ENCODE measurements at places on chromosomes 5 and 9. TPM values are rescaled to one million over a fixed set of nuclear protein-coding genes. Genes with fewer than 3 reads are reported as not detected.
A peak's percentile ranks its signal among the peaks of the same experiment; 100 is the strongest.

- no peak overlapping the region for H3K27ac ChIP-seq
- H3K27me3 ChIP-seq = no peaks in the 10 kb centered on the region
- no peaks in the 10 kb centered on the region for H3K4me1 ChIP-seq
- DNase-seq = no peak
- H3K4me3 ChIP-seq = no peak overlapping the region
- H3K36me3 ChIP-seq = no peaks in the 10 kb centered on the region
Measured at GRCh38 chr9:37174247-37174646, 53.9 kb downstream of the ZCCHC7 start.

DNA sequence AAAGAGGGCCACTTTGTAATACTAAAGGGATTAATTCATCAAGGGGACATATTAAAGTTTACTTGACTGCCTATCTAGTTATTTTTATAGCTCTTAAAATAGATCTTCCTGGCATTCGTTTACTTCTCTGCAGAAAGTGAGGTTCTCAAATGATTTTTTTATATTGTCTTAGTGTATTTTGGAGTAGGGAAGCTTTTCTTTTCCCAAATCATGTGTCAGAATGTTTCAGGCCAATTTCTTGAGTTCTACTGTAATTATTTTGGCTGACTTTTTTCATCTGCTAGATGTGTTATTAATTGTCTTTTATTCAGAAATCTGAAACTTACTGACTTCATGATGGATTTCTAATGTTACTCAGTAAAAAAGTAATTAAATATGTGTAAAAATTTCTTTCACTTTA is 60.2 kb upstream of the FBXL7 start:
- no peak overlapping the region for H3K27ac ChIP-seq
- no peaks in the 10 kb centered on the region for H3K4me1 ChIP-seq
- no peaks in the 10 kb centered on the region for H3K36me3 ChIP-seq
- no peaks in the 10 kb centered on the region for H3K27me3 ChIP-seq

DNA sequence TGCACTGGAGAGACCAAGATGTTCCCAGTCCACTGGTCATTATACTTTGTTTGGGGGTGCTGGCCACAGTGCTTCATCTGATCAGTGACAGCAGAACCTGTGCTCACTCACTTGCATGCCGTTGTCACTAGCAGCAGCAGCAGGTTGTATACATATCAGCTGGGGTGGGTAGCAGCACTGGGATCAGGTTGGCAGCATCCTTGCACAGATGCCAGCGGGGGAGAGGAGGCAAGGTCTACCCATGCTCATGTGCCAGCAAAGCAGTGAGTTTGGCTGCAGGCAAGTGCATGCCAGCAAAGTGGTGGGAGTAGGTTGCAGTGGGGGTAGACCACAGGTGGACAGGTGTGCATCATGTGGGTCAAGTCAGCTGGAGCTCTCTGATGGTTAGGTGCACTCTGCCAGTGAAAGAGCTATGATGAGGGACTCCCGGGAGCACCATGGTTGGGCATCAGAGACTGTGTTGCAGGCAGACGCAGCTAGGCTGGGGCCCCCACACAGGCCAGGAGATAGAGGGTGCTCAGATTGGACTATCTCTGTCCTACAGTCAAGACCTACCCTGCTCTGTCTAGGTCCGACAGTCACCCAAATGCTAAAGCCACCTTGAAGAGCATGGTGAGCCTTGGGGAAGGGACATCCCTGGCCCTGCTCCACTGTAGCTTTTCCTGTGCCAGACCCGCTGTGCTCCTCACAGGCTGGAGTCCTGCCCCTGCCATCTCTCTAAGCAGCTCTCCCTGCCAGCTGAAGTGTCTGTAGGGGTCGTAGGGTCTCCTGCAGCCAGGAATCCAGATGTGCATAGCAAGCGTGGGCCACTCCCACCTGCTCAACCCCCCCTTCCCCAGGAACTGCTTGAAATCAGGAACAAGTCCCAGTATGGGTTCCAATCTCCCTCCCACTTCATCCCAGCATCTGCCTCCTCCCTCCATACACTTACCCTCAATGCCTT is 119.8 kb downstream of the RNF180 start:
- H3K36me3 ChIP-seq = no peaks in the 10 kb centered on the region
- DNase-seq = no peak
- H3K4me3 ChIP-seq = no peak overlapping the region
- H3K27me3 ChIP-seq = no peaks in the 10 kb centered on the region
- H3K27ac ChIP-seq = no peak overlapping the region

KDM3B gene
- total RNA-seq = 77.9 TPM

DNA sequence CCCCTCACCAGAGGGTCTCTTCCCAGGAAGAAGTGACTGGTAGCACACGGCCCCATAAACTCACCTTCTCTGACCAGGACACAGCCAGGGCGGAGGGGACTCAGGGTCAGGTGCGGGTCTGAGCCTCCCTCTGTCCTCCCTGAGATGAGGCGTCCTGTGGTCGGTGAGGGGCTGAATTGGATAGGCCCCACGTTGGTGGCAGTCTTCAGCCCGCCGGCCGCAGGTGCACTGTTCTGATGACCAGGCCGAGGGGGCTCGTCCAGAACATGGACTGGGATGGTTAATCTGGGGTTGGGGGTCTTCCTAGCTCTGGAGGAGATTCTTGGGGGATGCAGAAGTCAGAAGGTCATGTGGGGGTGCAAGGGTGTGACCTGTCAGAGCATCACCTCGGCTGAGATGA is 102.2 kb upstream of the PPP1R26 start:
- H3K4me3 ChIP-seq = no peak overlapping the region
- H3K27ac ChIP-seq = no peak overlapping the region
- H3K4me1 ChIP-seq = no peaks in the 10 kb centered on the region
- no peak for DNase-seq
- H3K36me3 ChIP-seq = no peaks in the 10 kb centered on the region

DNA sequence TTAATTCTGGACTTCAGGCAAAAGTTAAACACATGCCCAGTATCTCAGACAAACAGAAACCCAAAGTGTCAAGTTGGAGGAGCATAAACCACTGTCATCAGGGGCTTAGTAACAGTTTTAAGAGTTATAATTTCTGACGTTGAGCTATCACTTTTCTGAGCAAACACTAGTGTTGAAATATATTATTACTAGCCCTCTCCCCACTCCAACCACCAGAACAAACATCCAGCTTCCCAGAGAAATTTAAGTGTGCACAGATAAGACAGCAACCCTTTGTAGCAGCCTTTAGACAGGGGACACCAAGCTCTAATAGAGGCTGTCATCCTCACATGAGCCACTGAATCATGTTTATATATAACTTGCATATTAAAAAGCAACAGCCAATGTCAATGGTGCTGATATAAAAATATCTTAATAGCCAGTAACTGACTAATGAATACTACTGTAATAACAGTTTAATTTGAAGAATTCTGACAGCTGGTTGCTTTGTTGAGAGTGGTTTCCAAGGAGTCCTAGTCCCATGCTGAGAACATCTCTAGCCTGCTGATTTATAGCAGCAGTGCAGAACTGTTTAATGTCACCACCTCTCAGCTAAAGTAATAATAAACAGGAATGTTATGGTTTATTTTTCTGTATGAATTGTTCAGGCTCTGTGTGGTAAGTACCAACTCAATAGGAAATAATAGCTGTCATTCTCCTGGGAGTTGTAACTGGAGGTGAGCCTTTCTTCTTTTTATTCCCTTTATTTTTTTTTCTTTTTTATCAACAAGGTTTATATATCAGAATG is 528.7 kb upstream of the ZNF608 start:
- H3K27me3 ChIP-seq = no peaks in the 10 kb centered on the region
- DNase-seq = no peak
- no peaks in the 10 kb centered on the region for H3K36me3 ChIP-seq
- no peak overlapping the region for H3K4me3 ChIP-seq
- peaks cover 14% of the 10 kb centered on the region for H3K4me1 ChIP-seq

DNA sequence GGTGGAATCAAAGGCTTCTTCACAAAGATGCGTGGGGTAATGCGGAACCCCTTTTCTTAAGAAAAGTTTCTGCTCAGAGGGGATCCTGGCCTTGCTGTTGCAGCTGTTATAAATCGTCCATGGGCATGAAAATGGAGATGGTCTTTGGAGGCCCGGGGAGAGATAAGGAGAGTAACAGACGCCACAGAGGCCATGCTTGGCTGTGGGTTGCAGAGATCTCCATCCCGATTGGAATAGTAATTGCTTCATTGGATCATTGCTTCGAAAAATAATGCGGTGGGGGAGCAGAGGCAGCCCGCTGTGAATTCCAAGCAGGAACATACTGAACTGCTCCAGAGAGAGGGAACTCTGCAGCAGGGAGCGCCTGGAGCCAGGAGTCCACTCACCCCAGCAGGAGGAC is 55.5 kb downstream of the C5orf15 start:
- H3K4me3 ChIP-seq = no peak overlapping the region
- H3K27ac ChIP-seq = no peak overlapping the region
- H3K27me3 ChIP-seq = no peaks in the 10 kb centered on the region

DNA sequence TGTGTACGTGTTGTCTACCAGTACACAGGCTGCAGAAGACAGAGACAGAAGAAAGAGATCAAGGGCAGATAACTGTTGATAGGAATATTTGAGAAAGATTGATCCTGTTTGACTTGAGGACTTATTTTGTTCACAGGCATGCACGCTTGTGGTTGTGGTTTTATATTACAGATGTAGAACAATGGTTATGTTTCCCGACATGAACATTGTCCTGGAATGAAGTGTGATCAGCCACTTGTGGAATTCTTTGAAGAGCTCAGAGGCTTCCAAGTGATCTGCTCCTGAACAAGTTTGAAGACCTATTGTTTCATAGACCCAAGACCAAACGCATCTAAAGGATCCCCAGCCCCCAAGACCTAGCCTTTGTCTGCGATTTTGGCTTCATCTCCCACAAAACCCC is 13.7 kb downstream of the TEX53 start:
- no peak overlapping the region for H3K27ac ChIP-seq
- no peaks in the 10 kb centered on the region for H3K36me3 ChIP-seq
- no peak for DNase-seq
- no peak overlapping the region for H3K4me3 ChIP-seq

- H3K4me3 ChIP-seq = no peak overlapping the region
- no peaks in the 10 kb centered on the region for H3K36me3 ChIP-seq
- H3K4me1 ChIP-seq = peaks cover 53% of the 10 kb centered on the region
- H3K27me3 ChIP-seq = no peaks in the 10 kb centered on the region
- DNase-seq = no peak
- H3K27ac ChIP-seq = no peak overlapping the region
Measured at GRCh38 chr5:57335092-57335660, 147.4 kb downstream of the ACTBL2 start.

GRCh38 chr5:7010591-7010990 is 297.4 kb downstream of the TENT4A start:
- no peak for DNase-seq
- H3K4me3 ChIP-seq = no peak overlapping the region
- H3K27ac ChIP-seq = no peak overlapping the region
- no peaks in the 10 kb centered on the region for H3K27me3 ChIP-seq

GRCh38 chr5:6705088-6705487 is 8.1 kb upstream of the TENT4A start:
- no peak overlapping the region for H3K27ac ChIP-seq
- no peaks in the 10 kb centered on the region for H3K27me3 ChIP-seq
- H3K4me1 ChIP-seq = no peaks in the 10 kb centered on the region
- DNase-seq = no peak
- no peak overlapping the region for H3K4me3 ChIP-seq

DNA sequence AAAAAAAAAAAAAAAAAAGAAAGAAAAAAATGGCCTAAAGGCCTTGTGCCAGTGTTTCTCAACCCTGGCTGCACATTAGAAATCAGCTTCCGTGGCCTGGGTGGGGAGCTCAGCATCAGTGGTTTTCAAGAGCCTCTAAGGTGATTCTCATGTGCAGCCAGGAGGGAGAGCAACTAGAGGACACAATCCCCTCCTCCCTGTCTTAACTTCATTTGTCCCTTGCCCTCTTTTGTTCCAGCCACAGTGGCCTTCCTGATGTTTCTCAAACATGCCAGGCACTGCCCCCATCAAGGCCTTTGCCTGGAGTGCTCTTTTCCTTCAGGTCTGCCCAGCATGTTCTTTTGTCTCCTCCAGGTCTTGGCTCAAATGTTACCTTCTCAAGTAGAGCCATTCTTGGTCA is 42.4 kb downstream of the HOMER1 start:
- no peaks in the 10 kb centered on the region for H3K27me3 ChIP-seq
- H3K27ac ChIP-seq = no peak overlapping the region
- no peaks in the 10 kb centered on the region for H3K36me3 ChIP-seq
- DNase-seq = no peak

GABRA1 gene
- not detected for total RNA-seq

GRCh38 chr5:67045816-67046740 is 150.5 kb downstream of the CD180 start:
- no peaks in the 10 kb centered on the region for H3K36me3 ChIP-seq
- H3K27me3 ChIP-seq = no peaks in the 10 kb centered on the region
- peak overlapping the region; percentile 61 for H3K27ac ChIP-seq

GARIN3 gene
- not detected for total RNA-seq

DNA sequence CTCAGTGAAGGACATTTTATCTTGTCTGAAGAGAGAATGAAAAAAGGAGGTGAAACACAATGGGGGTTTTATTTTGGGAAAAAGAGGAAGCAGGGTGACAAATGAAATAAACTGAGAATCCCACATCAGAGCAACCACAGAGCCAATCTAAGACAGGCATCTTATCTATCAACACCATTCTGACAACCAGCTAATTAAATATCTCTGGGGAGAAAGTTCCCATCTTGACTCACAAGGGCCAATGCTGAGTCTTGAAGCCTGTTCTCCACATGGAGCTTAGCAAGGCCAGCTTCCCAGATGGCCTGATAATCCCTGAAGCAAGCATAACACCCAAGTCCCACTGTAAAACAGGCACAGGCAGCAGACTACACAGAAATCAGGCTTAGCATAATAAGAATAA is 30.4 kb downstream of the DPYSL3 start:
- no peaks in the 10 kb centered on the region for H3K27me3 ChIP-seq
- H3K27ac ChIP-seq = no peak overlapping the region
- DNase-seq = no peak

- H3K27me3 ChIP-seq = no peaks in the 10 kb centered on the region
- no peak for DNase-seq
- no peaks in the 10 kb centered on the region for H3K36me3 ChIP-seq
- no peak overlapping the region for H3K27ac ChIP-seq
- H3K4me3 ChIP-seq = no peak overlapping the region
Measured at GRCh38 chr5:72123764-72124376, 16.6 kb downstream of the MAP1B start.

DNA sequence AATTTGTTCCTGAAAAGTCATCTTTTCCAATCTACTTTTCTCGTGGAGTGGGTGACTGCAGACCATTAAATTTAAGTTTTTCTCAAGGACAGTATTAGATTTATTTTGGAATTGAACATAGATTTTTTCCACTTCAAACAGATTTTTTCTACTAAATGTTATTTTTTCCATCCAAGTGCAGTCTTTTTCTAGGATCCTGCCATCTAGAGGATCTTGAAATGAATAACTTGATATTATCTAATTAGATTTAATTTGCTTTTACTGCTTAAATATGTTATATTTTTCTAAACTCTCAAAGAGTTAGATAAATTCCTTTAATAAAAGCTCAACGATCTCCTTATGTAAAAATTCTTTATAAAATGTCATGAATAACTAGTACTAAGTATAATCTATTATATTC is 136.9 kb upstream of the PRR16 start:
- no peak for DNase-seq
- no peaks in the 10 kb centered on the region for H3K36me3 ChIP-seq
- H3K27ac ChIP-seq = no peak overlapping the region
